Stimulated activated CD4-positive, alpha-beta T cell treated with anti-CD3 and anti-CD28 coated beads, TNF-alpha, amount 100 ng/mL, for 1 hour (primary cell): ENCODE measurements at places on chromosomes 3 and 15.

DNA sequence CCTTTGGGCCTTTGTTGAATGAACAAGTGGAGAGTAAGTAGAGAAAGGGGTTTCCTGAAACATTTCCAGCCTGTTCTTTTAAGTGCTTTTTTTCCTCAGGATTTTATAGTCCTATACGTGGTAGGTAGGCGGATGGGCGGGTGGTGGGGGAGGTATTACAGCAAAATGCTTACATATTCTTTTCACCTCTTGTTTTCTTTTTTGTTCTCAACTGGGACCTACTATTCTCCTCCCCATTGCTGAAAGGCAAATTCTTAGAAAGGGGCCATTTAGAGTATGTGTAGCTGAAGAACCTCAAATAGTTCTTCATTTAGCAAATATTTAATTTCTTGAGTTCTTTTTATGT is 135.8 kb downstream of the FNDC3B start:
- DNase-seq: no peak

DNA sequence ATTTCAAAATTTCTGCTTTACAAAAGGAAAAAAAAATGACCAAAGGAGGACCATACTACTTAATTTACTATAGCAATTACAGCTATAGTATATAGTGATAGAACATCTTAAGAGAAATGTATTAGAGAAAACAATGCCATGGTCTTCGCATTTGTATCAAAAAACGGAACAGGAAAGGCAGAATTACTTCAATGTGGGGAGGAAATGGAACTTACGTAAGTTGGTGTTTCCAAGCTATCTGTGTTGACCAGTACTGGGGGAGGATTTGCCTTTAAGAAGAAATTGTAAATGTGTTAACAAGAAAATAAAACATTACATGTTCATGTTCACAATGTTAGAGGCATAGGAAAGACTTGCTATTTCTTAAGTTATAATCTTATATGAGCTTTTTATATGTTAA is 119.9 kb upstream of the MELTF start:
- no peak for DNase-seq

DNA sequence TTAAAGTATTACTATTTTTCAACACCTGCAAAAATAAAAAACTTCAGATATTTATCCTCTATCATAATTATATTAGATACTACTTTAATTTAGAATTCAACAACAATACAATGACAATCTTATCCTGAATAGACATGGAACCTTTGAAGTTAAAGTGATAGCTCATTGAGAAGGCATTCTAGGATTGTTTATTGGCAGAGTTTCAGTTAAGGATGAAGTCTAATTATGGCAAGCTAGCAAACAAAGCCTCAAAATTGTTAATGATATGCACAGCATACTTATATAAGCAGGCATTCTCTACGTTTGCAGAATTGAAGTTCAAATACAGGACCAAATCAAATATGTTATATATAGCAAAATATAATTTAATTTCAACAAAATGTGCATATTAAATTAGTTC is 91.2 kb upstream of the ABI3BP start:
- no peak for DNase-seq

DNA sequence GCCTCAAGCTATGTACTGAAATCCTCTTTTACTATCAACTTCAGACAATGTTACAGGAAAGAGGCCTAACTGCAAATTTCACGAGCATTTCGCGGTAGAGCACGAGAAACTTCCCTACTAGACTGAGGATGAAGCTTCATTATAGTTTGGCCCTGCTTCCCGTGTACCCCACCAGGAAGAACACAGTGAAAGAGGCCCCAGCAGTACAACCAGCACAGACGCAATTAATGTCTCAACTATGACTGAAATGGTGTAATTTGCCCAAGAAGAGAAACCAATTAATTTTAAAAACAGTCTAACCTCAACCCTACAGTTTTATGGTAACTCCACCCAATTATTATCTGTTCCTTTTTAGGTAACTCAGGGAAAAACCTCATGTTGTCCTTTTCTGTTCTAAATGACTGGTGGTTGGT is 12.1 kb downstream of the CHSY1 start:
- DNase-seq: no peak

GRCh38 chr3:71702131-71703024 is 22.8 kb downstream of the EIF4E3 start:
- no peak for DNase-seq

DNA sequence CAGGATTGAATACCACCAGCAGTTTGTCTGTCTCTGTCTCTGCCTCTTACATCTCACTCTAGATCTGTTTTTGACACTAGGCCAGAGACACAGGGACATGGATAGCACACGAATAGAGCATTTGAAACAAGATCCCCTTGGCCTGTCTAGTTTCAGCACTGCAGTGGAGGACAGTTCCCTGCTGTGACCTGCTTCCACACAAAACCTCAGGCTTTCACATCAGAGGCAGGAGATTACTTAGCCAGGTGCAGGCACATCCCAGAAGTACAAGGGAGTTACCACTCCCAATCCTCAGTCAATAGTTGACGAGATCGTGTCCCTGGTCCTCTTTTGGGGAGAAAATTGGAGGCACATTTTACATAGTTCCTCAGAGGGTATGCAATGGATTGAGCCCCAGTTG is 34.0 kb upstream of the CCK start:
- DNase-seq: no peak
